Activated CD4-positive, CD25-positive, alpha-beta regulatory T cell treated with anti-CD3 and anti-CD28 coated beads, Interleukin-2, amount 50 U/mL, for 72 hours (primary cell): ENCODE measurements at places on chromosomes 2 and 18.

GRCh38 chr2:191713837-191714236 is 35.9 kb downstream of the NABP1 start:
- no peak for DNase-seq

- DNase-seq: no peak
Measured at GRCh38 chr18:33560686-33561370, 17.2 kb upstream of the ASXL3 start.

DNA sequence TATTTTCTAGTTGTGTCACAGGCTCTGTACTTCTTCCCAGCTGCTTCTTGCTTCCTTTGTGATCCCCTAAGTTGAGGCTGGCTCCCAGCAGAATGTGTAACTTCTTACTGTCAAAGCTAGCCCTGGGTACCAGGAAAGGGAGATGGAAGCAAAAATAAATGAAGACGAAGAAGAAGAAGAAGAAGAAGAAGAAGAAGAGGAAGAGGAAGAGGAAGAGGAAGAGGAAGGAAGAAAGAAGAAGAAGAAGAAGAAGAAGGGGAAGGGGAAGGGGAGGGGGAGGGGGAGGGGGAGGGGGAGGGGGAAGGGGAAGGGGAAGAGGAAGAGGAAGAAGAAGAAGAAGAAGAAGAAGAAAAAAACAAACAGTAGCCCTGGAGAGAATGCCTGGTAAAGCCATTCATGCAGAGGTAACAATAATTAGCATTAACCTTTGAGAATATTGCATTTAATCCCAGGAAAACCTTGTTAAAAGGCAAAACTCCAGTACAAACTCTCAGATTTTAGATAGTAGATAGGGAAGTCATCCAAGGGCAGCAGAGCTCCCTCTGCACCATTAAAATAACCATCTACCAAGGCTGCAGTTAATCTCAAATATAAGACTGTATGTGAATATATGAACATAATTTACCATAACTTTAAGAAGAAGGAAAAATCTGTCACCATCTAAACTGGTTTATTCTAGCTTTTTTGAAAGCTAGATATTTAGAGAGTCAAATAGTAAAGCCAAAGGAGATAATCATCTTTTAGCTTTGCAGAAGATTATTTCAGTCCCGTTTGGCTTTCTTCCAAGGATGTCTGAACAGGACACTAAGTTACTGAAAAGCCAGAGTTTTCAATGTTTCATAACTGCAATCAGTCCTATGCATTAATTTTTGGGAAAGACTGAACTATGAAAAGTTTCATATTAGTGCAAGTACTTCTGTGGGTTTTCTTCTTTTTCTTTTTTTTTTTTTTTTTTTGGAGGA is 44.3 kb upstream of the FBXO11 start:
- DNase-seq: no peak

DNA sequence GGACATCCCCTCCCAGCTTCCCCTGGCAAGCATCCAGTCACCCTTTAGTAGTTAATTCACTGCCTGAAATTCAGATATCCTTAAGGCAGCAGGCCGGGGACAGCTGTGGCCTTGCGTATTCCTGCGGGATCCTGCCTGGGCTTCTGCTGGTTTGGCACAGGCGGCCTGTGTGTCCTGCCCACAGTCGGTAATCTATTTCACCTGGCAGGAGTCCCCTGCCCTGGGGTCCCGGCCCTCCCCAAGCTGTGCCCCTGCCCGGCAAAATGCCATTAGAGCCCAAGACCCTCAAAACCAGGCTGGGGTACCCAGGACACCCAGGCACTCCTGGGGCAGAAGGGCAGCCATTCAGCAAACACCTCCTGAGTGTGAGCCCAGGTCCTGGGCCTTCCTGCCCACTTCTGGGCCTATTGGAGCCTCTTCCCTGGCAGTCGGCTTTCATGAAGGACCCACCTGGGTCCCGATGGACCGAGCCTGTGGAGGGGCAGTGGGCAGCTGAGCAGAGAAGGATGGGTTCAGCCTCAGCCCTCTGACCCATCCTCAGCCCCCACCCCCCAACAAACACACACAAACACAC is 11.6 kb downstream of the CROCC2 start:
- DNase-seq: peak; percentile 21

- no peak for DNase-seq
Measured at GRCh38 chr18:45825258-45826044, at the start of gene SIGLEC15. Gene SIGLEC15, plus strand, starts transcription at chr18:45825675. Its CDS starts 54 bp downstream, at chr18:45825729.

- no peak for DNase-seq
Measured at GRCh38 chr2:48423376-48423775, 106.6 kb upstream of the STON1 start.

DNA sequence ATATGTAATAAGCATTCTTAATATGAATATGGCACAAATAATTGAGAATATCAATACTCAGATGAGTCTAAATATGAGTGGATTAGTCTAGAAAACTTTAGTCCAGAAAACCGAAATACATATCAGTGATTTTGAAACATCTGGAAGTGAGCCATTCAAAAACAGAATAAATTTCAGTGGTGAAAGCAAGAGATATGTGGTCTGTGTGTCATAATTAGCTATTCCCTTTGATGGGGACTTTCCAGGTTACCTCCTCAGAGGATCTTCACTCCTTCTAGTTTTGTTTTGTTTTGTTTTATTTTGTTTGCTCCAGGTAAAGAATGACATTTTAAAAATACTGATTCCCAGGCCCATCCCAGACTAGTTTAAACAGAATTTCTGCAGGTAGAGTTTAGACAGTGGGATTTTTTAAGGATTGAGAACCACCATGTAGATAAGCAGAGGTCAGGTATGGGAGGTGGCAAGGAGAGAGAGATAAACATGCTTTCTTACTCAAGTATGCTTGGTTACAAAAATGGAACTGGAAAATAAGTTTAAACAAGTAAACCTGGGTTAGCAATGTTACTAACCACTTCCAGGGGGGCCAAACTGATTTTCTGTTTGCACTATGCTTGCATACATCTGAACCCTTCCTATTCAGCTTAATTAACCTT is 70.7 kb downstream of the NABP1 start:
- DNase-seq: no peak

- no peak for DNase-seq
Measured at GRCh38 chr2:21451403-21451802, 327.6 kb downstream of the TDRD15 start.

DNA sequence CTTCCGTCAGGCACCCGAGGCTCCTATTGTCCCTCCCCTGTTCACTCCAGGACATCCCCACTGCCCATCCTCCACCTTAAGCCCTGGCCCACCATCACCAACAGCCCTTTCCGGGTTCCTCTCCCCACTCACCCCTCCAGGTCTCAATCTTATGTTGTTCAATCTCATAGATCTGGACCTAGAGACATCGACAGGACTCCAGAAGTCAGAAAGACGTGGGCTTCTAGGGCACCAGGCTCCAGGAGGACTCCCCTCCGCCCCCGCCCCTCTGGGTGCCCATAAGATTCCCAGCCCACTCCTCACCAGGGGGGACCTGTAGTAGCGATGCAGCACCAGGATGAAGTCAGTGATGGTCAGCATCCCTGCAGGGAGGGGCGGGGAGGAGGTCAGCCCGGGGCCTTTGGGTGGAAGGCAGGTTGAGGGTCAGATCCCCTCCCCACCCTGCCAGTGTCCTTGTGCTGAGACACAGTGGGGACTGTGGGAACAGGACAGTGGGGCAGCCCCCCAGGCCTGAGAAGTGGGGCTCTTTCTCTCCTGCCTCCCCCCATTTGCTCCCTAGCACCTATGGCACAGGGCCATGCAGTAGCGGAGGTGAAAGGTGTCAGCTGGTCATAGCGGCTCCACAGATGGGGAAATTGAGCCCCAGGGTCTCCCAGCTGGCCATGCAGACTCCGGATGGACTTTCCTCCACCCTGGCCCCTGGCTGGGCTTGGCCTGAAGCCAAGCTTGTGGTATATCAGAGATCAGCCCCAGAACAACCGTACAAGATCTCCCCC is 3.7 kb downstream of the PRKAG3 start:
- DNase-seq: no peak

GRCh38 chr2:203898657-203899056 is 31.1 kb downstream of the CTLA4 start:
- no peak for DNase-seq

GRCh38 chr2:140205093-140205492 is 1424.9 kb upstream of the NXPH2 start:
- no peak for DNase-seq

DNA sequence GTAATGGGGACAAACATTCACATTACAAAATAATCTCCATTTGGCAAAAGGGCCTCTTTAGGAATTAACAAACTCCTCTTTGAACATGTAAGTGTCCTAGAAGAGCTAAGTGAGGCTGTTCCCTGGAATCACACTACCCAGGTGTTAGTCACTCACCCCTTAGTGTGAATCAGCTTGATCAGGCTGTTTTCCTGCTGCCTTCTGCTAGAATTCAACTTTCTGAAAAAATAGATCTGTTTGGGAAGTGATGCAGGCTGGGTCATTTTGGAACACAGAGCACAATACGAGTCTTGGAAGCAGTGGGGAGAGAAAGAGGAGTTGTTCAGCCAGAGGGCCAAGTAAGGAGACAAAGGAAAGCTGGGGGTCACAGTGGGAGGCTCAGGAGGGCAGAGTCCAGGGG is 40.0 kb downstream of the TTC32 start:
- no peak for DNase-seq

DNA sequence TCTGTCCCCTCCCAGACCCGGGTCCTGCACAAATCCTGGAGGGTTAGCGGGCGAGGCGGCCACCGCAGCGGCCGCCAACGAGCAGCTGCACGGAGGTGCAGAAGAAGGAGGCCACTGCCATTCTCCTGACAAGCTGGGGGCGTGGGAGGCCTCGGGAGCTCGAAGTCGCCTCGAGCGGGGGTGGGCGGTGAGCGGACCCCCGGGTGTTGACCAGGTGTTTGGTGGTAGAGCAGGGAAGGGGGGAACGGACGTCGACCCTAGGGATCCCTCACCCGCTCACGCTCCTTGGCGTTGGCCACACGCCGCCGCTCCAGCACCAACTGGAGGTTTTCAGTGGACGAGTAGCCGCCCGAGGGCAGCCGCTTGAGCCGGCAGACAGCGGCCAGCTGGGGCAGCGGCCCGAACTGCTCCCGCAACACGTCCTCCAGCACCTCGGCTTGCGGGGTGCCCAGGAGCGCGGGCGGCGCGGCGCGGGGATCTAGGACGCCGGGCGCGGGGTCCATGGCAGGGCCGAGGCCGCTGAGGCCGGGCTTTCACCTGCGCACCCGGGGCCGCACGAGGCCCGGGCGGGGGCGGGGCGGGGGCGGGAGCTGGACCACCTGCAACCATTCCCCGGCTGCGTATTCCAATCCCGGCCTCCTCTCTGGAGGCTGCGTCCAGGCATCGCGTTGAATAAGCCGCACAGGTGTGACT is at the start of gene FIGLA:
FIGLA (minus strand) TSS at position 508 of the 693 bp plus-strand sequence; CDS start at position 503, 5 bp downstream.
- no peak for DNase-seq

DNA sequence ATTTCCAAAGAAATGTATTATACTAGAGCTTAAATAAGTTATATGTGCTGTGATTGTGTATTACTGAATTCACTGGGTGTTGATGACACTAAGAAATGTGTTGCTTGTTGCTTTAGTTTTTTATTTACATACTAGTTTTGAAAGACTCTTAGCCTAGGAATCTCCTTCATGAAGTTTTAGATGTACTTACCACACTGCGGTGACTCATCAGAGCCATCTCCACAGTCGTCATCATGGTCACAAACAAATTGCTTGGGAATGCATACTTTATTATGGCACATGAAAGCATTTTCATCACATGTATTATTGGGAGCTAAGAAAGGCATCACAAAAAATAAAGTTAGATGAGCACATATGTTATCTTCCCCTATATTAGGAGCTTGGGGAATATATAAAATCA is 1624.2 kb downstream of the LRP1B start:
- no peak for DNase-seq

DNA sequence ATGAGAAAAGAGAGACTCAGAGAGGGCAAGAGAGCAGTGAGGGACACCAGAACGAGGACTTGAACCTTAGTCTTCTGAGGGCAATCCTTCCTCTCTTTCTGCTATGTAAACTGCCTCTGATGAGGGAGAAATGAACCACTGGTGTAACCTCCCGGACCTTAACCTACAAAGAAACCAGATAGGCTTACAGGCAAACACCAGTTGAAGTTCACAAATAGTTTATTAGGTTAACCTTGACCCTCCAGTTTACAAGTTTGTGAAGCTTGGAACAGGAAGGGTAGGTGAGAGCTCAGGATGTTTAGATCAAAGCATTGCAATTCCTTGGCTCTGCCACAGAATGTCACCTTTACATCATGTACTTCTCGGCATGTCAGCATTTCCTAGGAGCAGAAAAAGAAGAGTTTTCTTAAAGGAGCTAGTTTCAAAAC is 486.4 kb upstream of the SPRED2 start:
- no peak for DNase-seq

DNA sequence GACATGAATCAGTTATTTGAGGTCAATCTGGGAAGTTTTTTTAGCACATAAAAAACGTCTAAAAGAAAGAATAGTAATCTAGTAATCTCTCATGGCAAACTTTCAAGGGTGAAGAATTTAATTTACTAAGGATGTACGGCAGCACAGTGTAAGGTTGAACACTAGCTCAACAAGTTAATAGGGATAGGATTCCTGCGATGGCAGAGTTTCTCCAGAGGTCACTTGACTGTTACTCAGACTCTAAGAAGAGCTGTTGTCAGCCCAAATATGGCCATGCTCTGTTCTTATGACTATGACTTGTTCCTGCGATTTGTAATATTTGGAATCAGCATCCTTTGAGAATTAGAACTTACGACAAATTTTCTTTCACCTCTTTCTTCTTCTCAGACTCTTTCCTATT is 553.3 kb upstream of the TNP1 start:
- DNase-seq: no peak

DNA sequence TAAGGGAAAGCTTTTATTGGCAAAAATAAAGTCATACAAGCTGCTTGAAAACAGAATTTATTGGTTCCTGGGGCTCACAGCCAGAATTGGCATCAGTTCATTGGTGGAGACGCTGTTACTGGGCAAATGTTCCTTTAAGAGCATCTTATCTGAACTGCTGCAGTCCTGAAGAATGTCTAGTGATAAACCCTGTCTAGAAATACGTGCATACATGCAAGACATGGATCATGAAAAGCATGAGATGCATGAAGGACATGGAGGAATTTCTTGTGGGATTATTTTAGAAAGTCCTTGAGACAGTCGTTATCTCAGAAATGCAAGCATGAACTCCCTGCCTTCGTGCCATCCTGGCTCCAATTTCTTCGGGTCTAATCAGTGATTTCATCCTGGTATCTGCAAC is 32.5 kb upstream of the FHOD3 start:
- no peak for DNase-seq

DNA sequence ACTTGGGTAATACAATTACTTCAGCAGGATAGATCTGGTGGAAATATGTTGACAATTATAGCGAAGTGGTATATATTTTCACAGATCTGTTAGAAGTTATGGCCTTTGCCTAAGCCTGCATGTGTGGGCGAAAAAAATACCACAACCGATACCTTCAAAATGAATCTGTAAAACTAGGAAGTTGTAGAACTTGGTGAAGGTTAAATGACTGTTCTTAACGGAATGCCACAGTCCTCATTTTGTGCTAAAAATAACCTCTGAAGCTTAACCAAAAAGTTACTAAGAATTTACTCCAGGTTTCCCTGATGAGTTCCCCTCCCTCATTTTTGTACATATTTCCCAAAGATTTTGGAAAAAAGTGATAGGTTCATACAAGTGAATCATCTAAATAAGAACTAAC is 550.7 kb downstream of the THSD7B start:
- no peak for DNase-seq
